Upper lobe of left lung (tissue), 6 donors: ENCODE measurements at places on chromosomes 11 and 22. TPM values are rescaled to one million over a fixed set of nuclear protein-coding genes. Genes with fewer than 3 reads are reported as not detected.

Gene DDI1
- not detected for total RNA-seq

DNA sequence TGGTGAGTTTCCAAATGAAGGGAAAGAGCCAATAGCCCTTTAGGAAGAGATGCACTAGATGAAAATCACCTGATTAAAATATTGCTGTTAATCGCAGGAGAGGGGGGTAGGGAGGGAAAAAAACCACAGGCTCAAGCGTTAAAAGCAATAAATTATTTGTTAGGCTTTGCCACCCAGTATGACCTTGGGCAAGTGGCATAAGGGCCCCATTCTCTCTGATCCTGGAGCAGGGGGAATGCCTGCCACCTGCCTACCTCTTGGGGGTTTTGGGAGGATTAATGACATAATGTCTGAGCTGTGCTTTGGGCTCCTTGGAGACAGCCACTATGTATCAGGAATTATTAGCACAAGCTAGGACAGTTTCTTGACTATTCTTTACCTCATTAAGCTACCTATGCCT is 80.0 kb downstream of the ZNRF3 start:
- no peaks in the 10 kb centered on the region for H3K36me3 ChIP-seq
- H3K27me3 ChIP-seq: no peaks in the 10 kb centered on the region
- H3K4me3 ChIP-seq: no peak overlapping the region
- DNase-seq: no peak
- no peak overlapping the region for H3K27ac ChIP-seq

DNA sequence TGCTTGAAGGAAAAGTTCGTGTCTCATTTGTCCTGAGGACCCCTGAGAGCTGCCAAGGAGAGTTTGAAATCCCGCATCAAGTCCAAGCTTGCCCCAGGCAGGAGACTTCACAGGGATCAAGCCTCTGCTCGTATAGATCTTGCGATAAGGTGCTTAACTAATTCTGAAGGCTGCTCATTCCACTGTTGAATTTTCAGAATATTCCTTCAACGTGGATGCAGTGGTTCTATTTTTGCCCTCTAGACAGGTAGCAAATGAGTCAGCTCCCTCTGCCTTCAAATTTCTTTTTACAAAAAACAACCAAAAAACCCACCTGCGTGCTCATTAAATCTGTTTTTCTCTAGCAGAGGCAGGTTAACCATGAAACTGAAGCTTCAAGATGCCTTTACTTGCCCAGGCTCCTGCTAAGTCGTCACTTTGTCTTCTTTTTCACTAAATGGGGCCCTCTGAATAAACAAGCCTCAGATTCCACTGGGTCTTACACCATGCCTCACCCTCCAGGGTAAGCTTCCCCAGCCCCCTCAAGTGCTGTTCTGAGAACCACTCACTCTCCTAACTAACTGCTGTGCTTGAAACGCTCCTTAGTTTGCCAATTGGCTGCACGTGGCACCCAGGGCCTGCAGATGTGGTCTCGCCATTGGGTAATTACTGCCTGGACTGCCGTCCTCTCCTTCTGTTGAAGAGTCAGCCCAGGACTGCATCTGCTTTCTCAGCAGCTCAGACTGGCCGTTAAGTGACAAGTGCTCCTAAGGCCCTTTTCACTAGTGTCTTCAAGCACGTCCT is 105.0 kb downstream of the TRPC6 start:
- H3K27me3 ChIP-seq: no peaks in the 10 kb centered on the region
- no peak overlapping the region for H3K27ac ChIP-seq
- peak; percentile 68 for DNase-seq
- no peaks in the 10 kb centered on the region for H3K36me3 ChIP-seq
- no peaks in the 10 kb centered on the region for H3K4me1 ChIP-seq
- H3K4me3 ChIP-seq: no peak overlapping the region

- no peaks in the 10 kb centered on the region for H3K27me3 ChIP-seq
- DNase-seq: no peak
- H3K4me3 ChIP-seq: no peak overlapping the region
- H3K27ac ChIP-seq: no peak overlapping the region
- H3K4me1 ChIP-seq: no peaks in the 10 kb centered on the region
These were observed 18.6 kb upstream of the NAP1L4 start for GRCh38 chr11:3010521-3011275.

Gene BAIAP2L2
- 0.94 TPM for total RNA-seq

GRCh38 chr22:50363166-50363802 is 20.2 kb downstream of the PPP6R2 start:
- no peak for DNase-seq
- no peak overlapping the region for H3K27ac ChIP-seq
- peaks cover 8% of the 10 kb centered on the region for H3K4me1 ChIP-seq
- H3K4me3 ChIP-seq: no peak overlapping the region

- H3K4me3 ChIP-seq: no peak overlapping the region
- no peak for DNase-seq
- H3K36me3 ChIP-seq: peaks cover 22% of the 10 kb centered on the region
- no peak overlapping the region for H3K27ac ChIP-seq
- H3K27me3 ChIP-seq: no peaks in the 10 kb centered on the region
- H3K4me1 ChIP-seq: peaks cover 18% of the 10 kb centered on the region
These were observed 11.4 kb downstream of the MPEG1 start for GRCh38 chr11:59201353-59201752.

DNA sequence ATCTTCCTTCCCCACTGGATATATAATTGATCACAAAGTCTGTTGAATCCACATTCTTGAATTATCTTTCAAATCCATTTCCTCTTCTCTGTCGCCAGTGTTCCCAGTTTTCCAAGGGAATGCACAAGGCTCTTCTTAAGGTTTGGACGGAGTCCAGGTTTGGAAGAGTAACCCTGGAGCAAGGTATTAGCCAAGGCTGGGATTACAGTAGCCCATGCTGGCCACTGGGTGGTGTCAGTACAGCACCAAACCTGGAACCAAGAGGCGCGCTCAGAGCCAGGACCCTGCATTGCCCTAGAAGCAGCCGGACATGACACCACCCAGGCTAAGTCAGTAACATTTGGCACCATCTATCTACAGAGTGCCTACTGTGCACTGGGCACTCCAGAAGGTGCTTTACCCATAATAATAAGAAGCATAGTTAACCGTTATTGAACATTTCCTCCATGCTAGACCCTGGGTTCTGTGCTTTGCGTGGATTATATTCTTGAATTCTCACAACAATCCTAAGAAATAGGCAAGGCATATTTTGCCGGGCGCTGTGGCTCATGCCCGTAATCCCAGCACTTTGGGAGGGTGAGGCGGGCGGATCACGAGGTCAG is 48.0 kb upstream of the CLPB start:
- DNase-seq: peak; percentile 79
- H3K36me3 ChIP-seq: no peaks in the 10 kb centered on the region
- H3K27ac ChIP-seq: no peak overlapping the region
- H3K27me3 ChIP-seq: no peaks in the 10 kb centered on the region
- peaks cover 24% of the 10 kb centered on the region for H3K4me1 ChIP-seq
- no peak overlapping the region for H3K4me3 ChIP-seq

- H3K27me3 ChIP-seq: no peaks in the 10 kb centered on the region
- no peaks in the 10 kb centered on the region for H3K36me3 ChIP-seq
- no peak overlapping the region for H3K27ac ChIP-seq
- H3K4me1 ChIP-seq: no peaks in the 10 kb centered on the region
- H3K4me3 ChIP-seq: no peak overlapping the region
- DNase-seq: no peak
These were observed 412.3 kb downstream of the BRD1 start for GRCh38 chr22:49415151-49415951.

DNA sequence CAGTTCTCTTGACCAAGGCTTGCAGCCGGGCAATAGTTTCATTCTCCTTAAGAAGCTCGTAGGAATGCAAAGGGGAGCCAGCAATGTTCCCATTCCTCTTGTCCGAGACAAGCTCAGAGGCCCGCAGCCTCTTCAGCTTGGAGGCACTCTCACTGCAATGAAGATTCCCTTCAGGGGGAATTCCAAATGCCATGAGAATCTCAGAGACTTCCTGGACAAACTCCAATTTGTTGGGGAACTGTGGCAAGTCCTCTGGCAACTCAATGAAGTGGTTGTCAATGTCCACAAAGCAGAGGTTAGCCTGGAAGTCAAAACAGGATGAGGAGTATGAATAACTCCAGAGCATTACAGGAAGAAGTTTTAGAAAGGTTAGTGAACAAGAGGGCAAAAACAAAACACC is 84.4 kb downstream of the DENND5A start:
- H3K27me3 ChIP-seq: no peaks in the 10 kb centered on the region
- no peak overlapping the region for H3K4me3 ChIP-seq
- DNase-seq: no peak

- no peaks in the 10 kb centered on the region for H3K4me1 ChIP-seq
- H3K4me3 ChIP-seq: no peak overlapping the region
- H3K27ac ChIP-seq: no peak overlapping the region
- DNase-seq: no peak
- no peaks in the 10 kb centered on the region for H3K27me3 ChIP-seq
These were observed 39.8 kb upstream of the TEF start for GRCh38 chr22:41341990-41342389.

DNA sequence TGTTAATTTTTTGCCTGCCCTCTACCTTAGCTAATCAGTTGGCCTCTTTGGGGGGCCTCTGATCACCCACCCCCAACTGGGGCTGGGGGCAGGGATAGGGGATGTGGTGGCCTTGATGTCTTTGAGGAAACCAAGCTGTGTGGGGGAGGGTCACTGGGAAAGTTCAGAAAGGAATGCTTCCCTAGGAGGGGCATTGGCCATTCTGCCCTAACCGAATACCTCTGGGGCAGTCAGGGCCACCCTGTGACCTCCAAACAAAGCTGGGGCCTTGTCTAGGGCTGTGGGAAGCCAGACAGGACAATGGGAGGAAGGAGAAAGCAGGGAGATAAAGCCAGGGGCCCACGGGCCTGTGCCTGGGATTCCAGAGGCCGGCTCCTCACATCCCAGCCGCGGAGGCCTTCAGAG is 97.5 kb downstream of the TSPAN18 start:
- H3K27ac ChIP-seq: peak overlapping the region; percentile 43
- H3K36me3 ChIP-seq: no peaks in the 10 kb centered on the region
- no peak overlapping the region for H3K4me3 ChIP-seq
- H3K4me1 ChIP-seq: peaks cover 4% of the 10 kb centered on the region
- no peak for DNase-seq
- no peaks in the 10 kb centered on the region for H3K27me3 ChIP-seq

Gene UPK3A
- not detected for total RNA-seq

Gene KLHL35
- 3.5 TPM for total RNA-seq

DNA sequence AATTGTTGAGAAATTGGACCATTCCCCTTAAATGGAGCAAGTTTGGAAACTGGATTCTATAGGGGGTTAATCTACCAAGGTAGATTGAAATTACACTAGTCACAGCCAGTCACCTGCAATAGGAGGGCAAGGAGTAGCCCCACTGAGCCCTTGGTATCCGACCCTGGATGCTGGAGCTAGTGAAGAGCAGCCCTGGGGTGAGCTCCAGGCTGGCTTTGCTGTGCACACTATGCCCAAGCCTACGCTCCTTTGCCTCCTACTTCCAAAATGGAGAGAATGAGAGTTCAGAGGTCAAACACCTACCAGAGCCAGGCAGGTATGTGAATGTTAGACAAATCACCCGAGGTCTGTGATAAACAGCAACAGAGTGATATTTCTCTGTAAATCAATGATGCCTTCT is 23.7 kb downstream of the SNU13 start:
- no peak for DNase-seq
- no peaks in the 10 kb centered on the region for H3K27me3 ChIP-seq
- H3K4me3 ChIP-seq: no peak overlapping the region
- no peak overlapping the region for H3K27ac ChIP-seq

- H3K27me3 ChIP-seq: no peaks in the 10 kb centered on the region
- no peaks in the 10 kb centered on the region for H3K4me1 ChIP-seq
- no peak overlapping the region for H3K27ac ChIP-seq
- H3K4me3 ChIP-seq: no peak overlapping the region
These were observed 17.2 kb downstream of the CD6 start for GRCh38 chr11:60988658-60989057.

DNA sequence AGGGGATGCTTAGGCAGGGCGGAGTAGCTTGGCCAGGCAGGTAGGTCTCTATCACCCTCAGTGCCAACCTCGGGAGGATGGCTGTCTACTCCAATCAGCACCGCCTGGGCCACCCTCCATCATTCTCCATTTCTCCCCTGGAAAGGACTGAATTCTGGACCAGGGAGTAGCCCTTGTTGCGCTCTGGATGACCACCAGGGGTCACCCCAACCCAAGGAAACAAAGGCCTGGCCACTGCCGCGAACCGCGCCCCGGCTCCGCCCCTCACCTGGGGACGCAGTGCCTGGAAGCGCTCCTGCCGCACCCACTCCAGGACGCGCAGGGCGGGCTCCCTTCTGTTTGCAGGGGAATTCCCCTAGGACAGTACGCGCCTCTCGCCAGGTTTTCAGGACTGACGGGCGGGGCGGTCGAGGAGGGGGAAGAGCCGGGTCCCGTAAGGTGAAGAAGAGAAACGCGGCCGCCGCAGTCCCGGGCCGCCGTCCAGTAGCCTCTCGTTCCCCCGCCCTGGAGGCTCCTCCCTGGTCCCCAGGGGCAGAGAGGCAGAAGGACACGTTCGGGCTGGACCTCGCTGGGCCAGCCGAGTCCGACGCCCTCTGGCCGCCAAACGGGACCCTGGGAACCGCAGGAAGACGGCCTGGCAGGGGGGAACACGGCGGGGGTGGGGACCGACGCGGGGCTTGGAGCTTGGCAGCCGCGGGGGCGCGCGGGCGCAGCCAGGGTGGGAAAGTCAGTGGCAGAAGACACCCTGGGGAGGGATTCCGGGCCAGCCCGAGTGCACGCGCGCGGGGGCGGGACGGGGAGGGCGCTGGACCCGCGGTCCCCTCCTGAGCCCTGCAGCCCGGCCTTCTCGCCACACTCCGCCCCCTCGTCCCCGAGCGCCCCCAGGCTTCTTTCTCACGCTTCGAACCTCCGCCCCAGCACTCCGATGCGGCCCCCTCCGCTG is 7.1 kb downstream of the SCN4B start:
- peak overlapping the region; percentile 51 for H3K4me3 ChIP-seq
- H3K27ac ChIP-seq: peak overlapping the region; percentile 12
- H3K4me1 ChIP-seq: peaks cover 6% of the 10 kb centered on the region
- H3K36me3 ChIP-seq: no peaks in the 10 kb centered on the region
- H3K27me3 ChIP-seq: peaks cover 5% of the 10 kb centered on the region

DNA sequence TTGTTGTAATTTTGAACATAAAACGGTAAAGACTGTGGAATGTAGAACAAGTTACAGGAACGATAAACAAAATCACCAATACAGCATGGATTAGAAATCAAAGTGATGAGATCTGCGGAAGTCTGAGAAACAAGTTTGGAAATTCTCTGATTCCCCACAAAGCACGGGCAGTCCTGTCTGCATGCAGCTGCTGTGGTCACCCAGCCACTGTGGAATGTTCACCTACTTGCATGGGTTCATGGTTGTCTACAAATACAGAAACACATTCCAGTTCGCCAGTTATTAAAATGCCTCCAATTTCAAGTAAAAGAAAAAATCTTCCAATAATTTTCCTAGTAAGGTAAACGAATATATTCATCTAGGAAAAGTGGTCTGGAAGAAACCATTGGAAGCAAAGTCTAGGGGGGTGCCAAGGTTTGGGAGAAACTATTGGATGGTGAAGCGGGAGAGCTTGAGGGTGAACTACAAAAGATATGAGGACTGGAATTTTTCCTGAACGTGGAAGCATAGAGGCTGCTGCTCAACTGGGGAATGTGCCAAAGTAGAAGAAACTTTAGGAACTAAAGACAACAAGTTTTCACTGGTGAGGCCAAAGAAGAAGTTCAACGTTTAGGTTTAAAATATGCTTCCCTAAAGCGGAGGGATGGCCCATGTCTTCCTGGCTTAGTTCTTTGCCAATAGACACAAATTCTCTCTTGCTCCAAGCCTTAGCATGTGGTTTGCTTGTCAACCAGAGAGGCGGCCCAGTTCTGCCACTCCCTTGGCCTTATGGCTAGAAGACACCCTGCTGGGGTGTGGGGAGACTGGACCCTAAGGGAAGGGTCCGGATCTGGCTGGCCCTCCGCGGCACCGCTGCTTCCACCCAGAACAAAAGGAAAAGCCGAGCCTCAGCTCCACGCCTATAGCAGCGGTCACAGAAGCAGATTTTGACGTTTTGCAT is 70.2 kb downstream of the CTTN start:
- no peaks in the 10 kb centered on the region for H3K36me3 ChIP-seq
- no peak overlapping the region for H3K4me3 ChIP-seq
- no peak overlapping the region for H3K27ac ChIP-seq
- no peak for DNase-seq
- no peaks in the 10 kb centered on the region for H3K27me3 ChIP-seq
- no peaks in the 10 kb centered on the region for H3K4me1 ChIP-seq

Gene BEST1
- 11.0 TPM for total RNA-seq
